ENCODE measurements at places on chromosomes 4 and X. TPM values are rescaled to one million over a fixed set of nuclear protein-coding genes. Genes with fewer than 3 reads are reported as not detected.

GRCh38 chr4:44100456-44100855, 348.2 kb downstream of the KCTD8 start:
- DNase-seq = no peak
- H3K27ac ChIP-seq = no peak overlapping the region
- no peaks in the 10 kb centered on the region for H3K4me1 ChIP-seq
- H3K4me3 ChIP-seq = no peak overlapping the region

GRCh38 chr4:127120441-127121090, 512.2 kb upstream of the INTU start:
- H3K4me1 ChIP-seq = peaks cover 21% of the 10 kb centered on the region
- no peak overlapping the region for H3K4me3 ChIP-seq
- no peak overlapping the region for H3K27ac ChIP-seq
- peak; percentile 5 for DNase-seq
- no peaks in the 10 kb centered on the region for H3K27me3 ChIP-seq

GRCh38 chr4:80239480-80240150, 26.8 kb upstream of the FGF5 start:
- no peaks in the 10 kb centered on the region for H3K36me3 ChIP-seq
- no peak for DNase-seq
- no peaks in the 10 kb centered on the region for H3K4me1 ChIP-seq
- H3K4me3 ChIP-seq = no peak overlapping the region

DNA sequence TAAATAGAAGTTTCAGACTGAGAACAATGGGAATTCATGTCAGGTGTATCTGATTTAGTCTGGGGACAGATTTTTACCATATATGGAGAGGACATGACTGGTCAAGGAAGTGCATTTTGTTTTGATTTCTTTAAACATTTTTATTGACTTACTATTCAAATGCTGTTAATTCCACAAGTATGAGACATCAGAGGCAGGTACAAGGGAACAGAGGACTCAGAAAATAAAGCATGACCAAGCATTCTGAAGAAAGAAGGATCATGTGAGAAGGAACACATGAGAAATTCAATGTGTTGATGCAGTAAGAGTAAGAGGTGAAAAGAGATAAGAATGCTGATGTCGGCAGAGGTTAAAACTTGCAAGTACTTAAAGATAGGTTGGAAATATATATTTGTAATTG, 1452.6 kb downstream of the PCDH7 start:
- no peak overlapping the region for H3K4me3 ChIP-seq
- no peaks in the 10 kb centered on the region for H3K36me3 ChIP-seq
- H3K27ac ChIP-seq = no peak overlapping the region
- no peak for DNase-seq
- H3K27me3 ChIP-seq = no peaks in the 10 kb centered on the region
- H3K4me1 ChIP-seq = no peaks in the 10 kb centered on the region

DNA sequence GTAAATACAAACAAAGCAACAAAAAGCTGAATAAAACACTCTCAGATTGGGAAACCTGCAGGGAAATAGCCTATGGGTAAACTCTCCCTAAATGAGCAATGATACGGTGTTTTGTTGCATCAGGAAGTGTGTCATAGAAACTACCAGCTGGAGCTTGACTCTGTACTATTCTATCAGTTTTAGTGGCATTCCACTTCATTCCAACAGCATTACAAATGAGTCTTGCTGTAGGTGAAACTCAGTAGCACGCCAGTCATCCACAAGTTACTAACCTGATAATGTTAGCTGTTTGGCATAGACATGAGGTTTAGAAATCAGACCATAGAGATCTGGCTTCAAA, 24.9 kb downstream of the FGFBP1 start:
- no peaks in the 10 kb centered on the region for H3K36me3 ChIP-seq
- H3K4me1 ChIP-seq = no peaks in the 10 kb centered on the region
- H3K27me3 ChIP-seq = no peaks in the 10 kb centered on the region
- DNase-seq = no peak
- no peak overlapping the region for H3K4me3 ChIP-seq
- H3K27ac ChIP-seq = no peak overlapping the region

DNA sequence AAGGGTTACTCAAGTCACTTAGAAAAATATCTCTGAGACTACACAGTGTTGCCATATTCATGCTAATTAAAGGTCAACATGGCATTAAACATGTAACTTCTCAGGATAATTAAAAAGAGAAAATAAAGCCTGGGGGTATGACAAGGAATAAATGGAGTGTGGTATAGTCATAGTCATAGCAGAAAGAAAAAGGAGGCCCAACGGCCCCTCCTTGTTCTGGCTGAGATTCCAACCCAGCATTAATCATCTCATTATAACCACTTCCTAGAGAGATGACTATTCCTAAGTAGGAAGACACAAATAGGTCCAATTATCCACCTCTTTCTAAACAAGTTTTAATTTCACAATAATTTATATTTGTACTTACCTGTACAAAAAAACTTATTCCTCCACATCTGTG, 778.4 kb upstream of the AADAT start:
- DNase-seq = no peak
- no peak overlapping the region for H3K4me3 ChIP-seq
- H3K36me3 ChIP-seq = no peaks in the 10 kb centered on the region
- H3K27ac ChIP-seq = no peak overlapping the region
- H3K27me3 ChIP-seq = no peaks in the 10 kb centered on the region

DNA sequence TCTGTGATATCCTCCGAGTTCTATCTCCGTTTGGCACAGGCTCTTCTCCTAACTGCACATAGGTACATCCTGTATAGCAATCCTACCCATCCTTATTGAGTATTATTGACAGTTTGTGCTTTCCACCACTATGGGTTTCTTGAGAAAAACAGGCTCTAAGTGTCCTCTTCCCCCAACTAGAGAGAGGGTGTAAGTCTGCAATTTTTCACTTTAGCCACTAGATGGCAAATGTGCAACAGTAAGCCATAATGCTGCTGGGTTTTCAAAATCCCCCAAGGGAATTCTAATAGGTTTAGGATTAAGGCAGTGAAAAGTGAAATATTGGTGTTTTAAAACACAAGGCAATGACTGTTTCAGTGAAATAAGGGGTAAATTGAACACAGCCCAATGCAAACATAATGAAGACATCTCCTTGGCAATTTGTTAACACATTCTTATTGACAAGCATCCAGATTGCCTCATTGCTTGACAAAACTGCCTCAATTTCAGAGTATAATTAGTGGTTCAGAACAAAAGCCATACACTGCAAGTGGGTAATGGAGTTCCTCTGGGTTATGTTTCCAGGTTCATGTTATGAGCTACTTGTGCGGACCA, 239.0 kb upstream of the HTR2C start:
- DNase-seq = peak; percentile 77
- H3K27ac ChIP-seq = no peak overlapping the region
- peaks cover 11% of the 10 kb centered on the region for H3K4me1 ChIP-seq
- H3K27me3 ChIP-seq = no peaks in the 10 kb centered on the region
- H3K4me3 ChIP-seq = no peak overlapping the region
- no peaks in the 10 kb centered on the region for H3K36me3 ChIP-seq

DNA sequence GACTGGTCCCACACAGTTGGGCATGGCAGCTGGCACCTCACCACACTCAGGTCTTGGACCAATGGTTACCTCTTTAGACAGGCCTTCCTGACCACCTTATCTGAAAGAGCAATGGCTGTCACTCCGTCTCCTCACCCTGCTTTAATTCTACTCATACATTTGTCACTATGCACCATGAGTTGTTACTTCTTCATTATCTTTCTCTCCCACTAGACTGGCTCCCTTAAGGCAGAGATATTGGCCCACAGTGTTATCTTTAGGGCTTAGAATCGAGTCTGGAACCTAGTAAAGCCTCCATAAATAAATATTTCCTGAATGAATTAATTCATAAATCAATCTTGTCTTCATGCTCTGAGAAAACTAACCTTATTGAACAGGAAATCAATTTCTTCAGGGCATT, 46.6 kb downstream of the DCHS2 start:
- no peak overlapping the region for H3K27ac ChIP-seq
- no peaks in the 10 kb centered on the region for H3K36me3 ChIP-seq
- DNase-seq = no peak
- no peaks in the 10 kb centered on the region for H3K4me1 ChIP-seq
- H3K27me3 ChIP-seq = no peaks in the 10 kb centered on the region

PNMA6F gene
- not detected for total RNA-seq

GYPB gene
- total RNA-seq = not detected

IL2RG gene
- not detected for total RNA-seq

DMD gene
- 27.1 TPM for total RNA-seq

SPON2 gene
- 9.0 TPM for total RNA-seq

BTK gene
- not detected for total RNA-seq
